LoVo (cell line): ENCODE measurements at places on chromosomes 12 and 14.

DNA sequence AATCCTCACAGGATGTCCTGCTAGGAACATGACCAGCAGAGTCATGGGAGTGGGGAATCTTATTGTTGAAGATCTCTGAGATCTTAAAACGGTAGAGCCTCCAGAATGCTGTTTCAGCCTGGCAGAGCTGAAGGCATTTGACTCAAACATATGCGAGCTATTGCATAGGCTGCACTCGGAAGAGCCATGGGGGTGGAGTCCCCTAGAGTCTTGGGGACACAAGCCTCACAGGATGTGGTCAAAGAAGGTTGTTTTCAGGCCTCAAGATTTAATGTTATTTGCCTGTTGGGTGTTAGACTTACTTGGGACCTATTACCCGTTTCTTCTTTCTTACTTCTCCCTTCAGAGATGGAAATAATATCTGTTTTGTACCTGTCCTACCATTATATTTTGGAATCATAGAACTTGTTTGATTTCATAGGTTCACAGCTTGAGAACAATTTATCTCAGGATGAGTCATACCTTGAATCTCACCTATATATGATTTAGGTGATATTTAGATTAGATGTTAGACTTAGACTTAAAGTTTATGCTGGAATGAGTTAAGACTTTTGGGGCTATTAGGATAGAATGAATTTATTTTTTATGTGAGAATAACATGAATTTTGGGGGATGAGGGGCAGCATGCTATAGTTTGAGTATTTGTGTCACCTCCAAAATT, 172.2 kb upstream of the ATP2B1 start:
- no peak for DNase-seq

DNA sequence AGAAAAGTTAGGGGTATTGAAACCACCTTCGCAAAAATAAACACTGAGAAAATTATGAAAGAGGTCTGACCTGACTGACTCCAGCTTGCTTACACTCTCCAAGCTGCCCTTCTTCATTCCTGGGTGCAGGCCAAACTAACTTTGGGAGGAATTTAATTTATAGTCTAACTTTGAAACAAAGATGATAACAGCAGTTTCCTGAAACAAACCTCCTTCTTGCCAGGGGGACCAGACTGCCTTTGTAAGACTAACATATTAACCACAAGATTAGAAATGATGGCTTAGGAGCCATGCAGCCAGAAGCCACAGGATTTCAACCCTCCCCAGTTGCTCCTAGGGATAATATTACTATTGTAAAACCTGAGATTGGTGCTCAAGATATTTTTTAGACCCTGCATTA, 13.8 kb upstream of the EEA1 start:
- no peak for DNase-seq

DNA sequence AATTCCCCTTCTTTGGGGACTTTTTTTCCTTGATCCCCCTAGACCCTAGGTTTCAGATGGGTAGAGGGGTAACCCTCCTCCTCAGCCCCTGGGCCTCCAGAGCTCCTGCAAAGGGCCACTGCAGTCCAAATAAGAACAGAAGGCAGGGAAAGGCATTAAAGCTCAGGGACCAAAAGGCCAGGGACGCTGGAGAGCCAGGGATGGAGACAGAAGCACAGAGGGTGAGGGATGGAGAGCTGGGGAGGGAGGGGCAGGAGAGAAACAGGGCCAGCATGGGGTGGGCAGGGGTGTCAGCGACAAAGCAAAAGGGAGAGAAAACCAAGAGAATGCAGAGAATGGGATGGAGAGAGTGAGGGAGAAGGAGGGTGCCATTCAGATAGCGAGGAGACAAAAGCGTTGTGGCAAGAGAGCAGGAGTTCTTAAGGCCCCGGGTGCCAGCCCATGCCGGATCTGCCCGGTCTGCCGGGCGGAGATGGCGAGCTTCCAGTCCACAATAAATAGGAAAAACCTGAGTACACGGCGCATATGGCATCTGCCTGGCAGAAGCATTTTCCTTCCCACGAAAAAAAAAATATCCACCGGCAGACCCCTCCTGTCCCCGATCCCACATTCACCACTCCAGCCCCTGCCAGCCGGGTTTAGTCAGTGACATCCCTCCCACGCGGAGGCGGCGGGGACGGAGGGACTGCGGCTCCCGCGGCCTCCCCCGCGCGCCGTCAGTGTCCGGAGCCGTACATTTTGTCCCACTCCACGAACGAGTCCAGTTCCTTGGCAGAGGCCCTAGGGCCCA, 28.6 kb downstream of the FIGNL2 start:
- no peak for DNase-seq

- no peak for DNase-seq
These were observed 81.5 kb downstream of the ETV6 start for GRCh38 chr12:11731042-11731357.

DNA sequence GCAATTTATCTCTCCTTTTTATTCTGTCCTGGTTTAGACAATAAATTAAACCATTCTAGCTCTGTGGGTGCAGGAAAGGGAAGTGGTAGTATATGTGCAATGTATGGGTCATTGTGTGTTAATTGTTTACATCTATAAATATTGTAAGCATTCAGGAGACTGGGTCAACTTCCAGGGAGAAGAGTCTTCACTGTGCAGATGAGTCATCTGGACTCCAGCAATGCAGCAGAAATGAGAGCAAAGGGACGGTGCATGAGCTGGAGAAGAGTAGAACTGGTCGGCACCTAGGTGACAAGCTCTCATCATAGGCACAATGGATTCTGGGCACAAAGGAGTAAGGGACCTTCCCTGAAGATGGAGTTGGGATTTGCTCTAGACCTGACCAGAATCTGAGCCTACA, 211.1 kb upstream of the DAAM1 start:
- DNase-seq, result no peak

GRCh38 chr14:57038689-57039088, 228.4 kb upstream of the OTX2 start:
- no peak for DNase-seq

DNA sequence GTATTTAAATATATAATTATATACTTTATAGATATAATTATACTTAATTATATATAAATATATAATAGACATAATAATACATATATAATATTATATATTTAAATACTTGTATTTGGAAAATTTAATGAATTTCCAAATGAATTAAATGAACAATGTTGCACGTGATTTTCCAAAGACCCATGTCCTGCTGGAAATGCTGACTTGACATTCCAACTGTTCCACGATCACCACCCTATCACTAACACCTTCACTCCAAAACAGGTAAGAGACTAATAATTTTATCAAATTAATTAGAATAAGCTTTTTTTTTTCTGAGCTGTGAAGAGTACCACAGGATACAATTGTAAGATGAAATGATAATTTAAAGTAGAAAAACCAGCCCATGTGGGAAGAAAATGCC, 103.4 kb downstream of the ST8SIA1 start:
- DNase-seq, result no peak

DNA sequence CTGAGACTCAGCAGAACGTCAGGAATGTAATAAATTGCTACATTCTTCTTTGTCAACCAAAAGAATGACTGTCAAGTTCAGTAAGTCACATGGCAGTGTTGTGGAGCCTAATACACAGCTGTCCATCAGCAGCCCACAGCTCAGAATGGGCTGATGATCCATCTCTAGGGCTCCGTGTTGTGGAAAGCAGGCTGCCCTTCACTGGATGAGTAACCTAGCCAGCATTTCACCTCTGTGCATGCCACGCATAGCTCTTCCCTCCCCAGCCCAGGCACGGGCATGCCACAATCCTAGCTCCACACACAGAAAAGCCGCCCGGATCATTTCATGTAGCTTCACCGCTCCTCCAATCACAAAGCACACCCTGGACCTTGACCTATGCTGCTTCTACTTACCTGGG, 878.0 kb upstream of the TMEM132C start:
- no peak for DNase-seq

- peak; percentile 6 for DNase-seq
These were observed 174.6 kb downstream of the ESRRB start for GRCh38 chr14:76550534-76550933.

DNA sequence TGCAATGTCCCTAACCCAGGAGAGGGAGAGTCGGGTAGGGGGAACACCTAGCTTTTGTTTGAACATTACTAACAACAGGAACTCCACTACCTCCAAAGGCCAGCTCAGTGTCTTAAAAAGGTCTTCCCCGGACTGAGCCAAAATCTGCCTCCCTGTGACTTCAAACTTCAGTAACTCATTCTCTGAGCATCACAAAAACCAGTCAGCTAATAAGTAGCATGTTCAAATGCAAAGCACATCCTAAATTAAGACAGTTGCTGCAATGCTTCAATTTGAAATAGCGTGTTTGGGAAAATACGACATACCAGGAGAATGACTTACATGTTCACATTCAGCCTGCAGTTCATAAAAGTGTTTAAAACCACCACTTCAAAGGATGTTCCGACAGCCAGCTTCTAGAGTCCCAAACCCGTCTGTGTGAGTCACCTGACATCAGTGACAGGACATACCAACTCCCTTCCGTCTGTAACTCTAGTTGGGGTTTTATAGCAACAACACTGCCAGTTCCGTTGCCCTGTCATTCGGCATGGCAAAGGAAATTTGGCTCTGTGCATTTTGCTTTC, 13.0 kb downstream of the ZFP36L1 start:
- DNase-seq, result peak; percentile 91

DNA sequence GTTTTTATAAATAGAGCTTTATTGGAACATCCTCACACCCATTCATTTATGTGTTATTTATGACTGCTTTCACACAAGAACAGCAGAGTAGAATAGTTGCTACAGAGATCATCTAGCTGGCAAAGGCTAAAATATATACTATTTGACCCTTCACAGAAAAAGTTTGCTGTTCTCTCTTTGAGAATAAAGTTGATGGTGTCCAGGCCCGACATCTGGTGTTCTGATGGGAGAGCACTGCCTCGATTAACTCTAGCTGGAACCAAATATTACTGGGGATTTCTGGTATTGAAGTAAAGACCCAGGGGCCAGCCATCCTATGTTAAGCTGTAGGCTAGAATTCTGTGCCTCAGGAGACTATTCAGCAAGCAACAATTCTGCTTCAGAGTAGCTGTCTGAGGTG, 21.8 kb downstream of the FAM234B start:
- DNase-seq, result no peak

DNA sequence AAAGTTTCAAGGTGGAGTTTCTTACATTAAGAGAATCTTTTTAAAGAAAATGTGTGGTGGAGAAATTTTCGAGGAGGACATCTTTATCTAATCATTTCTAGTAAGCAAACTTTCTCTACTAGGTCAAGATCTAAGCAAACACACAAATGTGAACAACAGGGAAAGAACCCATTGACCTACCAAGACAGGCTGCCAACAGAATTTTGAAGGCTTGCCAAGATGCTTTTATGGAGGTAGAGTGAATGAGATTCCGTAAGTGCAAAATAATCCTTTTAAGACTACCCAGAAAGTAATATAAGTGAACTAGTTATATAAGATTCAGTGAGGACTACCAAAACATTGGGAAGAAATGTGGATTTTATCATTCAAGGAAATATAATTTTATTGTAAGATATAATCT, 357.1 kb upstream of the PDE3A start:
- DNase-seq, result peak; percentile 69

- DNase-seq, result no peak
These were observed 160.6 kb downstream of the ZFP36L1 start for GRCh38 chr14:68632054-68632895.

GRCh38 chr12:2250797-2251196, 198.0 kb downstream of the CACNA1C start:
- DNase-seq, result no peak
